ENCODE measurements at places on chromosomes 4 and X.

DNA sequence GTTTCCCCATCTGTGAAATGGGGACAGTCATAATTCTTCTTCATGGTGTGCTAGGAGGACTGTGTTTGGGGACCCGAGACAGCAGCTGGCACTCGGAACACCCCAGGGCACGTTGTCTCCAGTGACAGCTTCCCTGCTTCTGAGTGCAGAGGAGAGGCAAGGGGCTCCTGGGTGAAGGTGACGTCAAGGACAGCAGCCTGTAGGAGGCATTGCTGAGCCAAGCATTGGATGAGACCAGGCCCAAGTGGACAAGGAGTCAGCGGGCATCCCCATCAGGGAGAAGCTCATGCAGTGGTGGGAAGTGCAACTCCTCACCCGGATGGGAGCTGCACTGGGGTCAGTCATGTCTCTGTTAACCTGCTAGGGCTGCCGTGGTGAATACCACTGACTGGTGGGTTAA is 46.1 kb downstream of the EVC start:
- DNase-seq = no peak

DNA sequence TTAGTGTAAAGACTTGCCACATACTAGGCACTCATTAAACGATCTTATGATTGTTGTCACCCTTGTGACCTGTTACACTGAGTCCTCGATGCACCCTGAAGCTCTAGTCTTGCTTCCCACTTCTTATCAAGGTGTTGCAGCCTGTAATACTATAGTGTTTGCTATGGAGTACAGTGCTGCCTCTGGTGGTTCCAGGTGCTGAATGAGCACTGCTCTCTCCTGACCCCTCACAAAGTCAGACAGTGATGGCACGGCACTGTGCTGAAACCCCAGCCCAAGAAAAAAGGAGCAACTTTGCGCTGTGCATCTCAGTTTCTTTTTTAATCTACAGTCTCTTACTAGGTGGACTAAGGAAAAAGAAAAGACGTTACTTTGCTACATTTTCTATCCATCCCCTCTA is 106.3 kb downstream of the GC start:
- no peak for DNase-seq

- DNase-seq = no peak
These were observed 51.0 kb downstream of the ADGRL3 start for GRCh38 chr4:61251129-61251528.

GRCh38 chr4:138392751-138393308 is 150.7 kb upstream of the SLC7A11 start:
- no peak for DNase-seq

GRCh38 chr4:126777649-126778048 is 855.1 kb upstream of the INTU start:
- DNase-seq = no peak

- DNase-seq = no peak
These were observed 40.7 kb upstream of the MBTPS2 start for GRCh38 chrX:21798677-21799219.

DNA sequence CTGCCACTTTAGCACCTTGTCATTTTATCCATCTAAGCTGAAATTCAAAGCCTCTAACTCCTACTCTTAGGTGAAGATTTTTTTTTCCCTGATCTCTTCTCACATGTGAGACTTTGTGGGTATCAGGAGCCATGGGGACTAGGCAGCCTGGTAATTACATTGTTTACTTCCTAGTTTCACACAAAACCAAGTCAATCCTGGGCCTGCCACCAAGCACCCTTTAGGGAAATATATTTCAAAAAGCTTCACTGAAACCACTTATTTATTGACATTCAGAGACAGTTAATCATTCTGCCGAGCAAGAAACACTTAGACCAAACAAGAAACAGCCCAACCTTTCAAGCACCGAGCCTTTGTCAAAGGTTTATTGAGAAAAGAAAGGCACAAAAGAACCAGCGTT is 200.0 kb downstream of the RELL1 start:
- no peak for DNase-seq

- no peak for DNase-seq
These were observed 106.4 kb downstream of the MMRN1 start for GRCh38 chr4:90001023-90001422.

DNA sequence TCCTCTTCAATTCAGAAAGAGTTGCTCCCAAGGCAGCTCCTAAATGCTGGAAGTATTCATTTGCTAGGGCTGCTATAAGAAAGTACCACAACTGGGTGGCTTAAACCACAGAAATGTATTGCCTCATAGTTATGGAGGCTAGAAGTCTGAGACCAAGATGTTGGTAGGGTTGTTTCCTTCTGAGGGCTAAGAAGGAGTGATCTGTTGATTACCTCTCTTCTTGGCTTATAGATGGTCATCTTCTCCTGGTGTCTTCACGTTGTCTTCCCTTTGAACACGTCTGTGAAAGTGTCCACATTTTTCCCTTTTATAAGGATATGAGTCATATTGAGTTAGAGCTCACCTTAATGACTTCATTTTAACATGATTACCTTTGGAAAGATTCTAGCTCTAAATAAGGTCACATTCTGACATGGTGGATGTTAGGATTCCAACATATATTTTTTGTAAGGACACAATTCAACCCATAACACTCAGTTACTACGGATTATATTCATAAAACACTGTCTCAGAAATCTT is 266.3 kb downstream of the SPATA18 start:
- DNase-seq = no peak

DNA sequence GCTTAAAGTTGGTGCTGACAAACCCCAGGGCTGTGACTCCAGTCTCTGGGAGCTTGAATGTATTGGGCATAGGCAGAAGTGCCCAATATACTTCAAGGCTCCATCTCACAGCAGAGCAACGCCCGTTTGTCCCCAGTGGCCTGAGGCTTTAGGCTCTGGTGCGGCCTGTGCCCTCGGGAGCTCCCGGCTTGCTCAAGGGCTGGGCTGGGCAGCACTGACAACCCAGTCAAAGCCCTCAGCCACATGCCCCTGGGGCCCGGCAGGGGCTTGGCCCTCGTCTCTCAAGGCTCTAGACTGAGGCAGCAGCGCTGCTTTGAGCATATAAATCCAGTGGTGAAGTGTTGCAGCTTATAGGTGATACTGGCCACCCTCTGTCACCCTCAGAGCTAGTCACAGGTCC is 203.7 kb downstream of the AFAP1 start:
- DNase-seq = no peak

DNA sequence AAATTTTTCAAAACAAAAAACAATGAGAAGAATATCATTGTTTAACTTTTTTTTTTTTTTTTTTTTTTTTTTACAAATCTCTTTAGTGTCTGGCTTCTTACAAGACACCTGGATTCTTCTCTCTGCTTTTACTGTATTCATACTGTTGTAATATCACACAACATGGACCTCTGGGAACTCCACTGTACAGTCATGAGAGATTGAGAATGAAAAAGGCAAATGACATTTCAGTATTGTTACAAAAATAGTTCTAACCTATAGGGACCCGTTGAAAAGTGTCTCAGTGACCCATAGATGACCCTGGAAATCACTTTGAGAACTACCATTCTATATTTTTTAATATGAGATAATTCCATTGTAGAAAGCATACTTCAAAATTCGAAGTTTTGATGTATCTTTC is 124.4 kb downstream of the SLIT2 start:
- DNase-seq = no peak

DNA sequence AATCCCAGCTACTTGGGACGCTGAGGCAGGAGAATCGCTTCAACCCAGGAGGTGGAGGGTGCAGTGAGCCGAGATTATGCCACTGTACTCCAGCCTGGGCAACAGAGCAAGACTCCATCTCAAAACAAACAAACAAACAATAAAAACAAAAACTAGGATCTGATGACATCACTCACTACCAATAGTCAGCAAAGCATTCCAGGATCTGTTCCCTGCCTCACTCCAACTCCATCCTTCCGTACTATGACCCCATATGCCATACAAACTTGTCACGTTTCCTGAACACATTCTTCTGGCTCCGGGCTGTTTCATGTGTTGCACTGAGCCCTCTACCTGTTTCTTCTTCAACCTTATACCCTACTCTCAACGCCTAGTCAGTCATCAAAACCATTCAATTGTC is 47.3 kb downstream of the RBM47 start:
- DNase-seq = no peak

- no peak for DNase-seq
These were observed 632.8 kb upstream of the AMOT start for GRCh38 chrX:113473418-113473817.

DNA sequence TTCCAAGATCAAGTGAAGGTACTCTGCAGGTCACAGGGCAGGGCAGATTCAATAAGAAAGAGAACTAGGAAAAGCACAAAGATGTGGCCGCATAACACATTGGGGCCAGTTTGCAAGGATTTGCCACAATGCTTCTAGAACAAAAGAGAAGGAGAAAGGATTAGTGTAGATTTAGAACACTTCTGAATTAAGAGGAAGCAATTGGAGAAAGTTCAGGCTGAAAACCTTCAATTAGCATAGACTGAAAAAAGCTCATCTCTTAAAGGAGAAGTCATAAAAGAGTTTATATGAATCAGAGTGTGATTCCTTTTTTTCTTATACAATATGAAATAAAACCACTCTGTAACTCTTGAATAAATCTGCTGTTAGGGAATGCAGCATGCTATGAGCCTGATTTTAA is 215.6 kb upstream of the FAT1 start:
- DNase-seq = no peak

DNA sequence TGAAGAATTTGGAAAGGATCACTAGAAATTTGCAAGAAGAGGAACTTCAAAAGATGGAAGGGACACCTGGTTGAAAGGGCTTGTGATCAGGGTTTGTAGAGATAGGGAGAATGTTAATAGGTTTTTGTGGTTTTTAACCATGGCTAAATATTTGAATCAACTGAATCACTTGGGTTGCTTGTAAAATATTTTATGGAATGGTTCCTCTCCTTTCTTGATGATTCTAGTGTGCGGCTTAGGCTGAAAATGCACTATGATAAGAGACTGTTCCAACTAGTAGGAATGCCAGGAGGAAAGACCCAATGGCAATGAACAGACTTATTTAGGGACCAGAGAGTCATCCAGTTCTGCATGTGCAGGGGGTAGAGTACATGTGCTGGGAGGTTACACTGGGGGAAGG is 408.2 kb downstream of the ARHGAP24 start:
- no peak for DNase-seq

- no peak for DNase-seq
These were observed 58.9 kb downstream of the RELL1 start for GRCh38 chr4:37627263-37627662.

GRCh38 chr4:83704786-83705185 is 168.9 kb downstream of the GPAT3 start:
- no peak for DNase-seq

GRCh38 chr4:184402740-184403383 is 71.5 kb downstream of the IRF2 start:
- DNase-seq = no peak

DNA sequence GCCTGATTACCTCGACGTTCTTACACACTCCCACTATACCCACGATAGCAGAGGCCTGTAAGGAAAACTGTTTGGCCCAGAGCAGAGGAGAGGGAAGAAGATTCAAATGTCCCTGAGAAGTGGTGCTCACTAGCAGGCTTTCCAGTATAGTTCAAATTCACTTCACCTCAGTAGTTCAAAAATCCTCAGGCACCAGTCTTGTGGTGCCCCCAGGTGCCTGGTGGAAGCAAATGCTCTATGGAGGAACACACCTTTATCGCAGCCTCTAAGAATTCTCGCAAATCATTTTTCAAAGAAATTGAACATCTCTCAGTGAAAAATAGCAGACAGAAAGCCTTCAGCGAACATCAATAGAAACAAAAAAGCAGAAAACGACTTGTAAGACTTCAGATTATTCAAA is 12.2 kb upstream of the MTMR1 start:
- peak; percentile 38 for DNase-seq

Measured in brain (organoid and tissue), 16 donors.